Ascending aorta (tissue), 2 donors: ENCODE measurements at places on chromosomes 1 and 21.

GRCh38 chr1:3544040-3544977, 67.0 kb downstream of the MEGF6 start:
- no peak for DNase-seq

DNA sequence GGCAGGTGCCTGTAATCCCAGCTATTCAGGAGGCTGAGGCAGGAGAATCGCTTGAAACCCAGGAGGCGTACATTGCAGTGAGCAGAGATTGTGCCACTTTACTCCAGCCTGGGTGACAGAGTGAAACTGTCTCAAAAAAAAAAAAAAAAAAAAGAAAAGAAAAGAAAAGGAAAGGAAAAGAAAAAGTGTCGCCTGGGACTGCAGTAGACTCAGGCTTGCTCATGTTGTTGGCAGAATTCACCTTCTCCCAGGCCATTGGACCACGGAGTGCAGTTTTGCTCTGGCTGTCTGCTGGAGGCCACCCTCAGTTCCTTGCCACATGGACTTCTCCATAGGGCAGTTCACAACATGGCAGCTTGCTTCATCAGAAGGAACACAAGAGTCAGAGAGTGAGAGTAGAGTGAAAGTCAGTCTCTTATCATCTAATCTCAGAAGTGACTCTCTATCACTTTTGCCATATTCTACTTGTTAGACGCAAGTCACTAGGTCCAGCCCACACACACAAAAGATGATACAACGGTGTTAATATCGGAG, 29.2 kb downstream of the BCAS2 start:
- DNase-seq, result no peak

GRCh38 chr1:241235256-241235897, 121.6 kb downstream of the RGS7 start:
- no peak for DNase-seq

DNA sequence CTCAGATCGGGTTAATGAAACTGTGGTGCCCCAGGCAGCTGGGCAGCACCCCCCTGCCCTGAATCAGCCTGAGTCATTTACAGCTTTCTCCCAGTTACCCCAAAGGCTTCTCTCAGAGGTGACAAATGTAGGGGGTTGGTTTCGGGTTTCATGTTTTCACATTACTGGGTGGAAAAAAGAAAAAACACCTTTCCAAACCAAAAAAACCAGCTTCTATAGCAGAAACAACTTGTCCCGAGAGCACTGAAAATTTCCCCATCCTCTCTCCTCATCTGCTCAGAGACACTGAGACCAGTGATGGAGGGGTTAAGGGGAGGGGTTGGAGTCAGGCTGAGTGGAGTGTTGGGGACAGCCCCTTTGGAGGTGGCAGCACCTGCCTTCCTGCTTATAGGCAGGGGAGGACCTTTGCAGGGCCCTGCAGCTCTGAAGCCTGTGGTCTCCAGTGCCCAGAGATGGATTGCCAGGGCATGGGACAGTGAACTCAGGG, 15.6 kb downstream of the UTP11 start:
- no peak for DNase-seq

DNA sequence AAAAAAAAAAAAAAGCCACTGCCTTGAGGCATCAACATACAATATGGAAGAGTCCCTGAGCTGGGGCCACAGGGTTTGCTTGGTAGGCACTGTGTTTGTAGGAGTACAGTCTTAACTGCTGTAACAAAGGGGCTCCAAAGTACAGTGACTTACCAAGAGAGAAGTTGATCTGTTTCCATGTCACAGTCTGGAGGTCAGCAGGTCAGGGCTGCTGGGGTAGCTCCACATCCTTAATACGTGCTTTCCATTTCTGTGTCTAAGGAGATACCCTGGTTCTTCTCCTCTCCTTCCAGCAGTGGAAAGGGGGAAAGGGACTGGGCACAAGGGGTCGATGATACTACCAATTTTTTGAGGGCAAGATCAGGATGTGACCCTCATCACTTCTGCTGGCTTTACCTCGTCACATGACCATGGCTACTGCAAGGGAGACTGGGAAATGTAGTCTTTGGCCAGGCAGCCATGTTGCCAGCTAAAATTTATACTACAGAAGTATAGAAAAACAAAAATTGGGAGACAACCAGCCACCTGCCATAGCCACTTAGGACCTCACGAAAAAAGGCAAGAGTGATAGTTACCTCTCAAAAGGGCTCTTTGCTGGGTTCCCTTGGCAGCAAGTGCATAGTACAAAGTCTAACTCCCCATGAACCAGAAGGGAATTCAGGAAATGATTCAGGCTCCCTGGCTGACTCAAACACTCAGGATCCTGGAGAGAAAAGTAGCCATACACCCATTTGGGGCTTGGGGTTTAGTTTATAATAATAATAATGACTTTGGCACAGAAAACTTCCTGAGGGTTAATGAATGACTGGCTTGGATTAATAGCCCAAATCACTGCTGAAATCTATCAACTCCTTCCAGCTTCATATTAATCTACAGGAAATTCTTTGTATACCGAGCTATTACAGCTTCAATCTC, 52.7 kb upstream of the ATP5PO start:
- no peak for DNase-seq

DNA sequence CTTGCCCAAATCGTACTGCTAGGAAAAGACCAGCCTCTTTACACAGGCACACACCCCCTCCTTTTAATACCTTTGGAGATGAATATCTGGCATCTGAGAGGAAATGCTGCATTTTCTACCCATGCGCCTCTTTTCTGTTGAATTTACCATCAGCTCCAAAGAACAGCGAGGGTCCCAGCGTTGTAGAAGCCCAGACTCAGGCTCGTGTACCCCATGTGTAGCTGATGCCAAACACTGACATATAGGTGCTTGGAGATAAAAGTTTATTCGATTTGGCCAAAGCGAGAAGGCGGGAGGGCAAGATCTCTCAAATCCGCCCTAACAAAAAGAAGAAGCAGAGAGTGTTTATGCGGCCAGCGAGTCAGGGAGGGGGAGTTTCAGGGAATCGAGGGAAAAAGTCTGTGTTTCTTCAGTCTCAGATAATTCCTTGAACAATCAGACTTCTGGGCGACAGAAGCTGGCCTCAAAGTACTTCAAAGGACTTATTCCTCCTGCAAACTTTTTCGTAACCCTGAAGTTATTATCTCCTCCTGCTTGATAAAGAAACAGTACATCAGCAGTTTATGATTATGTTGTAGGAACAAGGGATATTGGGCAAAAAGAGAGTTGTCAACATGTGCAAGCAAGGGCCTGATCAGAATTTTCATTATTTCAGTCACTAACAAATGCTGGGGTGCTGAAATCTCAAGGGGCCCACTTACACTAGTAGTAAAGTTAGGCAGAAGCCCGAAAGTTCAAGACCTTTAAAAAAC, 642 bp upstream of the CREG1 start:
- DNase-seq, result no peak

DNA sequence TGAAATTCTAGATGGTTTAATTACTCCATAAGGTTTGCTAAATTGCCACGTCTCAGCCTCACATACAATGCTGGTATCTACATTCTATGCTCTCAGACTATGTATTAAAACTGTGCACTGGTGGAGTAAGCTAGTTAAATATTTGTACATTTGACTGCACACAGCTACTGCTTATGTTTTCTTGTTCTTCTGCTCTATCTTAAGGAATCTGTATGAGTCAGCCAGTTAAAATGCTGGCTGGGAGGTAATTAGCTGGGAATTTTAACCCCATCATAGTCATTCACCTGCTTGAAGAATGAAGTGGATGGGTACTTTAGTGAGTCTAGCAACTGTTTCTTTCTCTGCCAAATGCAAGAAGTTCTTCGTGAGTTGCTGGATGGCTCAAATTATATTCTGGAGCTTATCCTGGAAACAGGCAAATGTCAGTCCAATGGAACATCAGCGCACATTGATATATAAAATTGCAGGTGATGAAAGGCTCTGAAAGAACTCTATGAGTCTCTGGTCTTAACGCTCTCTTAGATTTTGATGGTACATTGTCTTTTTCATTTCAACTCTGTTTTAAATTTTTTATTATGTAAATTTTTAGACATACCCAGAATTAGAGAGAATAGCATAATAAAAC, 83.4 kb downstream of the BACH1 start:
- DNase-seq, result no peak

DNA sequence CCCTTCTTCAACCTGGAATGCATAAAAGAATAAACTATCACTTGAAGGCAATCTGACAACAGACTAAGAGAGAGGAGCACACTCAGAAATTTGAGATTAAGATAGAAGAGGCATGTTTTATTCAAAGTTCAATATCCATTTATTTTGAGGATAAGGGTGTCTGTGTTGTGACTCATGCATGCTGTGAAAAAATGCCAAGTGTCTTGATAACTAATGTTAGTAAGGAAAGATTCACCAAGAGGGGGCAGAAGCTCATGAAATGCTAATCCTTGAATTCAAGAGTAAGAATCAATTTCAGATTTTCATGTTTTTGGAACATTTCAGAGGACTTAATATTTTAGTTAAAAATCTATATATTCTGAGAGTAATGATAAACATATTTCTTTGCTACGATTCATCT, 94.0 kb downstream of the IFI44 start:
- no peak for DNase-seq

DNA sequence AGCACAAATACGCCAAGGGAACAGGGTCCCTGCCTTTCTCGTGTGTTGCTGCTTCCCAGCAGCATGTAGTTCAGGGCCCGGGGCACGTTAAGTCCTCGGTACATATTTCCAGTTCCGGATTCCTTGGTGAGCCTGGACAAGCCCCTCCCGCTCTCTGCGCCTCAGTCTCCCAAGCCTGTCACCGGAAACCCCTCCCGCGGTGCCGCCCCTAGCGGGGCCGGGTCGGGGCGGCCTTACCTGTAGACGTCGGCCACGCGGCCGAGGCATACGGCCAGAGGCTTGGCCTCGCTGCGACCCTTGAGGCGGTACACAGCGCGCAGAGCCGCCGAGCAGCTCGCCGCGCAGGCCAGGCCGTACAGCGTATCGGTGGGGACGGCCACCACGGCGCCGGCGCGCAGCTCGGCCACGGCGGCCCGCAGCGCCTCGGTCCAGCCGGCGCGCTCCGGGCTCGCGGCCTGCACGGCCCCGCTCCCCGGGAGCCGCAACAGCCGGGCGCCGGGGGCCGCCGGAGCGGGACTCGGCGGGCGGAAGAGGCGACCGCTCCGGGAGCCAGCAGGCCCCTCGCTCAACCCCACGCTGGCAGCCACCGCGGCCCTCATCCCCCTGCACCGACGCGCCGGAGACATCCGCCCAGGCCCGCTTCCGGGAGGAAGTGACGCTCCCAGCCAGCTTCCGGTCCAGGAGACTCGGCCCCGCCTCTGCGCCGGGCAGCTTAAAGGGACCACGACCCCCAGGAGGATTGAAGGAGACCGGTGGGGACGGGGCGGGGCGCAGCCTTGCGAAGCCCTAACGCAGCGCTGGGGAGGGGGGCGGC, at the start of the genes C1orf122 and YRDC:
TSS of gene C1orf122 (plus strand) at position 236 of the 814 bp plus-strand sequence. CDS start 615 bp downstream, outside the sequence.
TSS of gene YRDC (minus strand) at position 654 of the 814 bp plus-strand sequence. CDS start at position 626, 28 bp downstream.
- DNase-seq, result peak; percentile 65

- DNase-seq, result no peak
These were observed 1.7 kb upstream of the IBA57 start for GRCh38 chr1:228163776-228164519.

GRCh38 chr1:95829556-95829955, 595.5 kb downstream of the RWDD3 start:
- DNase-seq, result no peak

GRCh38 chr1:89794406-89794805, 26.4 kb upstream of the LRRC8D start:
- no peak for DNase-seq

DNA sequence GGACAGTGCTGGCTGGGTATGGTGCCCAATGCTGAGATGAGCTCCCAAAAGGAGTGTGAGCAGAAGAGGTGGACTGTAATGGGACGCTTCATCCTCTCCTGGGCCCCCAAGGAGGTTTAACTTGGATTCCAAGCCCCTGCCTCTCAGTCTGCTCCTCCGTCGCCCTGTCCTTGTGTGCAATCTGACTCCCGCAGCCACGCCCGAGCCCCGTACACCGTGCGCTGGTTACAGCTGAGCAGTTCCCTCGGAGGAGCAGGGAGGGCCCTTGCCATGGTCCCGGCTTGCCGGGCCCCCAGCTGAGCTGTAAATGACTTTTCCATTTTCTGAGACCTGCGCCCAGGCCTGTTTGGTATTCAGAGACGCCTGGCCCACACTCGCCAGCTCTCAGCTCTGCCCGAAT, 53.7 kb downstream of the PAX7 start:
- no peak for DNase-seq

DNA sequence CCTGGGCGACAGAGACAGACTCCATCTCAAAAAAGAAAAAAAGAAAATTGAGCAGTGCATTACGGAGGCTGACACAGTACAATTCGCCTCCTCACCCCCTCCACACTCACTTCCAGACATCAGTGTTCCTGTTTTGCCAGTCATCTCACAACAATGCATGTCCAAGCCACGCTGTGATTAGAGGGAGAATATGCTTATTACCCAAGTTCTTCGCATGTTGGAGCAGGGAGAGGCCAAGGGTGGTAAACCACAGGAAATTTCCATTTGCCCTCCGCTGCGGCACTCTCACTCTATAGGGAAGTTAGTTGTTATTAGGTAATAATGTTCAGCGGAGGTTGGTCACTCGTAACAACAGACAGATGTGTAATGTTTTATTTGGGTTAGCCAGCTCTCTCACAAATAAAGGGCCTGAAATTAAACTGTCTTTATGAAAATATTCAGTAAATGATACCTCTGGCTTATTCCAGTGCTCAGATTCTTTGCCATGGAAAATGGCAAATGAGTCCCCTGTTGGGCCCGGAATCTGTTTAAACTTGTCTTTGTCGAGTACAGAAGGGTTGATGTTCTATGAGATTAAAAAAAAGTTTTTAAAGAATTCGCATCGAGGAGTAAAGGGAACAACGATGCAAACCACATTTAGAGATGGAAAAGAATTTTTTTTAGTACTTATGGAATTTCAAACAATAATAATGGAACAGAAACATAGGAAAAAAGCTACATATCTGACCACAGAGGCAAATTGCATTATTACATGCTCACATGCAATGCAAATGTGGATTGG, 33.1 kb downstream of the KCNJ15 start:
- peak; percentile 29 for DNase-seq

GRCh38 chr21:31447505-31447904, 103.4 kb upstream of the TIAM1 start:
- DNase-seq, result no peak

DNA sequence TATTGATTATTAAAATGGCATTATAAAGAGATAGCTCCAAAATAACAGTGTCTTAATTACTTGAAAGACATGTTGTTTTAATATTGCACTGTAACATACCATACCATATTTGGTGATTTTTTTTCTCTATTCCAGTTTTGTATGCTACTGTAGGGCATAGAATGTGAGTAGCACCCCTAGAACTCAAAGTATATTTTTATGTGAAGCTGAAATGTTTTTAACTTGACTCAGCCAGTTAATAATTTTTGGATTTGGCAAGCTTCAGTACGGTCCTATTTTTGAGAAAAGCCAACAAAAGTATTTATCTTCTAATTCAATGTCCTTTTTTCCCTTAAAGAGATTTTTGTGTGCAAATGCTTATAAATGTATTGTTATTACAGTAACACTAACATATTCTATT, 593.8 kb downstream of the USP25 start:
- no peak for DNase-seq
